ENCODE measurements at places on chromosomes 4 and X.
A peak's percentile ranks its signal among the peaks of the same experiment; 100 is the strongest.

GRCh38 chrX:130268449-130269170 is at the start of gene ZNF280C:
TSS of gene ZNF280C (minus strand) at chrX:130268899. CDS start at chrX:130260449, 8,450 bp downstream.
- peak; percentile 89 for DNase-seq

DNA sequence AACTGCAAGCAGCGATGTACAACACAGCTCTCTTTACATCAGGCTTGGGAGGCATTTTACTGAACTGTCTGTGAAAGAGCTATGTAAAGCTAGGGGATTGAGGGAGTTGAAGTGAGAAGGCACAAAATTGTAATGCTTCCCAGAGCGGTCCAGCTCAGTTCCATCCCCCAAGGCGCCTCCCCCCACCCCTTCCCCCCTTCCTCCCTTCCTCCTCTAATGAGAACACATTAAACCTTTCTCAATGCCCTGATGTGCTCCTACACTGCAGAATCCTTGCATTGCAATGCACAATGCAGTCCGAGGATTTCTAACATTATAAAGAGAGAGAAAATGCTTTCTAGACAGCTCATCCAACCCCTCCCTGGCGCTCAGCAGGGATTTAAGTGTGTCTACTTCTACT is 73.9 kb downstream of the CXXC4 start:
- DNase-seq, result no peak

DNA sequence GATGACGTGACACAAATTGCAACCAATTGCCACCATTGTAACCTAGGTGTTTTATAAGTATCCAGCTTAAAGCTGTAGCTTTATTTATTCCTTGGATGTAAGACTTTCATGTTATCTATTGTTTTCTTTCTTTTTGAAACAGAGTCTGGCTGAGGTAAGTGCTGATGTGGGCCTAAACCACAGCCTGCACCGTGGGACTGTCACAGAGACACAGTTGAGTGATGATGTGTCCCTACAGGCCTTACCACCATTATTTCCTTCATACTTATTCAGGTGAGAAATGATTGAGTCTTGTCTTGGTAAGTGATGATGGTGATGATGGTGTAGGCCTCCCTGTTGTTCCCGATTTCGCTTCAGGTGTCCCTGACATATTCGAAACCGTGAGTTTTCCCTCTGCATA is 8.3 kb downstream of the ATXN3L start:
- DNase-seq, result no peak

DNA sequence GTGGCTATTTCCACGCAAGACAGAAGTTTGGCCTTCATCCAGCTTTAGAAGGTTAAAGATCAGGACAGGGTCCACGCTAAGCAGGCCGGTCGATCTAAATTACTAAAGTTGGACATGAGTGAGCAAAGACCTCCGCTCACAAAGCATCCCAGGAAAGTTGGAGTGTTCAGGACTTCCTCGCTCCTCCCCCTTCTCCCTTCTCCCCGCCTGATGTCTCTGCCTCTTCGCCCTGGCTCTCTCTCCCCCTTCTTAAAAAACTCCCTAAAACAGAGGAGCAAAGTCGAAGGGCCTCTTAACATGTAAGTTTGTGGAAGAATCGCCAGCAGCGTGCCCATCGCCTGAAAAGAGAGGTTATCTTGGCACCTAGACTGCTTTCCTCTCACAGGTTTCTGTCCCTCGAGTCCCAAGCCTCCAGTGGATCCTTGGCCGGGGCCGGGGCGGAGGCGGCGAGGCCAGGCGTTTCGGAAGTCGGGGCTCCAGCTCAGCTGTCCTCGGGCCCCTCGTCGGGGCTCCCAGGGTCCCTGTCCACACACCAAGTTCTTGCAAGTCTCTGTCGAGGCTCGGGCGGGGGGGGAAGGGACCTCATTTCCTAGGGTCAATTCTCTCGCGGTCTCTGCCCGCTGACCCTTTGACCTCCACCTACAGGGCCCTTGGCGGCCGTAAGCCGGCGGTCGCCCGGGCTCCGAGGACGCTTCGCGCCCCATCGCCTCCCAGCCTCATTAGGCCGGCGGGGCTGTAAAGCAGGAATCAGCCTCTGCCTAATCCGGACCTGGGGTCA is 7.6 kb downstream of the ZIC3 start:
- no peak for DNase-seq

DNA sequence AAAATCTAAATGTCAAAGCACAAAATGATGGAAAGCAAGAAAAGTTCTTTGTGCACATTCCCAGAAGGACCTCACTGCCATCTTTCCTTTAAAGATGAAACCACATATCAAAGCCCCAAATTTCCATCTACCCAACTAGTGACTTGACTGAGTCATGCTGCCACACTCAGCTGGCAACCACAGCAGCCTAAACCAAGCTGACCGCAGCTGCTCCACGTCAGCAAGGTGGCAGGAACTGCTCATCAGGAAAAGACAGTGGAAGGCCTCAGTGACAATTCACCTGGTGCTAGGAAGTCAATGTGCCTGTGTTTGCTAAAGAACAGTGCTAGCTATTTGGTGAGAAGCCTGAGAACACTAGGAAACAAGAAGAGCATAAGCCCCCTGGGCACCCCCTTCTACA is 26.1 kb downstream of the ACOX3 start:
- no peak for DNase-seq

DNA sequence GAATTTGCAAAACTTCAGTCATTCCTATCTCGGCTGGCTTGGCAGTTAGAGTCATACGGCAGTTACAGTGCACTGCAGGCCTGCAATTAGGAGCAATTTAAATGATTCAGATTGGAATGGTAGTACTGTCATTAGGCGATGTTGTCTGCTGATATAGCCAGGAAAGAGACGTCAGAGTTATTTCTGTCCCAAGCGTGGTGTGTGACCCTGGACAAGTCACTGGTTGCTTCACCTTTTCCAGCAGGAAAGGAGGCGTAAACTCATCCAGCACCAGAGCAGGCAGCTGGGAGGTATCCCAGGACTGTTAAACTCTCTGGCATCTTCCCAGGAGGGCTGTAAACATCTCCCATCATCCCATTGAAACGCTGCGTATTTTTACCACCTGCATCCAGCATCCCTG is 836 bp upstream of the LNX1 start:
- DNase-seq, result no peak

GRCh38 chrX:98731821-98732220 is 1678.3 kb downstream of the PCDH19 start:
- no peak for DNase-seq

- DNase-seq, result no peak
These were observed 78.2 kb downstream of the ZNF827 start for GRCh38 chr4:145860446-145860845.

- no peak for DNase-seq
These were observed 15.5 kb upstream of the SGMS2 start for GRCh38 chr4:107809210-107809609.

DNA sequence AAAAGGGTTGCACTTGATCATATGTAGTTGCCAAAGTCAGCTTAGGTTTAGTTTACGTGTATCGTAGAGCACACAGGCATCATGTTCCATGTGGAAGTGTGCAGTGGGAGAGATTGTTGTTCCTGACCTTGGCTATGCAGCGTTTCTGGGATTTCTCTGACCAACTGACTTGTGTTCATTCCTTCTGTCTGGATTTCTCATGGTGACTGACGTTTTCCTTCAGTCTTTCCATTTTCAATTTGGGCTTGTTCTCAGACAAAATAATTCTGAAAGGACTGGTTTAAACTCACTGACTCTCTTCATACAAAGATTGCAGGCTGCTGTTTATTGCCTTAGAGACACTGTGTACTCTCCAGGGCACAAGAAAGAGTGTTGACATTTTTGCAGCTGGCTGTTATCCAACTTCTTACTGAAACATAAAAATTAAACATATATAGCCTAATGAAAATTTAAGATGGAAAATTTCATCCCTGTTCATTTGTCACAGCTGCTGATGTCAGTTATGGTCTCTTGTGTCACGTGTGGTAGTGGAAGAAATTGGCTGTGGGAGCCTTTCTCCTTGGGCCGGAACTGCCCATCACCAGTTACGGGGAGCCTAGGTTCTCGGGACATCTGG is 95.4 kb downstream of the TNIP2 start:
- DNase-seq, result no peak

DNA sequence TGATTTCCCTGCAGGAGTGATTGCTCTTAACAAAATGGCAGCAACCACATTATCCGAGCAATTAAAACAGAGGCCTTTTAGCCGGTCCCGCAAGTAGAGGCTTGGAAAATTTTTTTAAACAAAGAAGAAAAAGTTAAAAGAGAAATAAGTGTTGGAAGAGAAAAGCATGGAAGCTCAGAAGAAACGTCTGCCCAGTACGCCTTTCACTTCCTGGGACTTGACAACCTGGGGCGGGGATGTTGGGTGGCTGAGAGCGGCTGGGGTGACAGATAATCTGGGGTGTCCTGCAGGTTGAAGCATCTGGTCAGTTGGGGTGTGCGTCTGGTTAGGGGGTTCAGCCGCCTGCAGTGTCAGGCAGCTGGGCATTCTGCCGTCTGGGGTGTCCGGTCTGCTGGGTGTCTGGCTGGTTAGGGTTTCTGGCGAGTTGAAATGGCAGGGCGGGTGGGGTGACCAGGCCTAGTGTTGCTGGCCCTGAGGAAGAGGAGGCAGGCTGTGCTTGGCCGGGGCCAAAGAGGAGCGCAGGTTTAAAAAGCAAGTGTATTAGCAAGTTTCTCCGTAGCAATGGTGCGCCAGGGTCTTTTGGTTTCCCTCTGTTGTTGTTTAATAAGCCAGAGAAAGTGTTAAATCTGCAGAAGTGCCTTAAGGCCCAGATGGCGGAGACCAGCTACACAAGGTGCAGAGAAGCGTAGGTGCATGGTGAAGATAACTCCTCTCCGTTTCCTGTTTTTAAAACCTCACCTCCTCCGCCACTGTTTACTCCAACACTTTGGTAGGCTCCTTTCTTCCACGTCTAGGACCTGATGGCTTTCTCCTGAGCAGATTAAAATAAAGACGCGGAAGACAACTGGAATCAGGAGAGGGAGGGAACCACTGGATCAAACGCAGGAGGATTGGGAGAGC is 5.6 kb downstream of the HAND2 start:
- DNase-seq, result no peak

DNA sequence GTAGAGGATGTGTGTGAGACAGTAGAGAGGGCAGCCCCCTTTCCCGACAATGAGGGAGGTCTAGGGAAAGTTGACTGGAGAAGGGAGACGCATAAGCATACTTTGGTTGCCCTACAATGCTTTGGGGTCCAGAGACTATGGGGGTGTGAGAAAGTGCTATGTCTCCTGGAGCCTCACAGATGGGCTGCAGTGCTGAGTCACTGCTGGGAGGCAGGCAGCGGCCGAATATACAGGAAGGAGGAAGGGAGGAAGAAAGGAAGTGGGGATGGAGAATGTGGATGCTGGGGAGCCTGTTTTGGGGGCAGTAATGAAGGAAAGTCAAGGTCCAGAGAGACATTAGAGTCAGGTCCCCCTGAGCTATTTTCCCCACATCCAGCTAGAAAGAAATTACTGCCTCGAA is 12.7 kb downstream of the DRP2 start:
- no peak for DNase-seq

GRCh38 chr4:145792429-145792828 is 112.5 kb downstream of the C4orf51 start:
- DNase-seq, result no peak

- no peak for DNase-seq
These were observed 47.2 kb downstream of the SLC34A2 start for GRCh38 chr4:25702848-25703247.

GRCh38 chr4:189823591-189823990 is 117.1 kb upstream of the FRG1 start:
- no peak for DNase-seq

- no peak for DNase-seq
These were observed 26.7 kb upstream of the STOX2 start for GRCh38 chr4:183878251-183878970.

- peak; percentile 78 for DNase-seq
These were observed 663 bp downstream of the CXorf38 start for GRCh38 chrX:40646489-40647306.

DNA sequence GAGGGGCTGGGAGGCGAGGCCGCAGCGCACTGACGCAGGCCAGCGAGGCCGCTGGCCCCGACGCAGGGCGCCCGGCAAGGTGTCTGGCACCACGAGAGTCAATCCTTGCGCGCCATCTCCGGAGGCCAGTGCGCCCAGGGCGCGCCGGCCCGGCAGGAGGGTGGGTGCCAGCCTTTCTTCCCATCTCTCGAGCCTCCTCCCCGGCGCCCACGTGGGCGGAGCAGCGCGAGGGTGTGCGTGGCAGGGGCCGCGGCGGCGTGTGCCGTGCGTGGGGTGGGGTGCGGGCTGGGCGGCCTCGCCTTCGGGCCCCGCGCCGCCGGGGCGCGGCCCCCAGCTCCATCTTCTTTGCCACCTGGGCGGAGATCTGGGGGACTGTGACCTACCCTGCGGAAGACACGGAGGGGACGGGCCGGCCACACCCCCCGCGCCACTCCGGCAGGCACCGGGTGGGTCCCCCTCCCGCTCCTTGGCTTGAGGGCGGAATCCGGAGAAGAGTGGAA is 877 bp downstream of the JAKMIP1 start:
- DNase-seq, result no peak

GRCh38 chrX:53184836-53185235 is 40.2 kb downstream of the KDM5C start:
- no peak for DNase-seq

DNA sequence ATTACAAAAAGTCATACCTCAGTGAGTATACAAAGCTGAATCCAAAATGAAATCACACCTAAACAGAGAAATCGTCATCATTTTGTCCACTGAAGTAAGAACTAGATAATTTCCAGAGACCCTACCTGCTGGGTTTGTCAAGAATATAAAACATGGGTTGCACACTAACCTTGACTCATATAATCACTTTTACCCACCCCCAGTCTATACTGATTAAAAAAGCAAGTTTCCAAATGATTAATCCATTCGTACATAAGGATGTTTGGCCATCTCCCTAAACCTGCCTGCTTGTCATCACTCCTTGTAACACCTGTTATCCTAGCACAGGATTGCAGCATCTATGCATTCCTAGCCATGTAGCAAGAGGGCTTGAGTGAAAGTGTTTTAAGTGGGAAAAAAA is 4.7 kb downstream of the RAP2C start:
- DNase-seq, result no peak

DNA sequence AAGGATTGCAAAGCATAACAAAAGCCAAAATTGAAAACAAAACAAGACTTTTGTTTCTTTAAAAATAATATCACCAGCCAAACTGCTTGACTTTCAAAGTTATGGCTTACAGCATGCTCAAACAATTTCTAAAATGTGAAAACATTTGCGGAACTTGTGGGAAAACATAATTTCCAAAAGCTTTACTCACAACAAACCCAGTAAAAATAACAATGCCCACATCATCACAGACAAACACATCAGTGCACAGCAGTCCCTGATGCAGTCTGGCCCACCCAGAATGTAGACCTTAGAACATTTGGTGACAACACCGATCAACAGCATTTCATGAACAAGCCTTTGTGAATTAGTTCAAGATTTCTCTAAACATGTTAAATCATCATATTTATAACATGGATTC is 98.9 kb downstream of the ARHGAP6 start:
- no peak for DNase-seq

DNA sequence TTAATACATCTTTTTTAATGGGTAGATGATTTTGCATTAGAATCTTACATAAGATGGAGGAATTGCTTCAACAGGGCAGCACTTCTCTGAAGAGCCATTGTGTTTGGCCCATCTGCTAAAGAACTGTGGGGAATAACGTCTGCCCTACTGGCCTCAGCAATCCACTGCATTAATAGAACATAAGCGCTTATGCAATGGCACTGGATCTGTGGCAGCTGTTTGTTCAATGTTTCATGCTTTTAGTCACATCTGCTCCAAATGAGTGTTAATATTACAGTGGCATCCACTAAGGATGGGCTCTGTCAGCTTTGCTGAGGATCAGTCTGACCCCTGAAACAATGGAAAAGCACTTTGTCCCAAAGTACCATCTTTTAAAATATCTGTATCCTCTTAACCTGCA is 279.0 kb upstream of the GK2 start:
- DNase-seq, result no peak

Data from suprapubic skin (tissue), 4 donors.